ENCODE measurements at places on chromosomes 6 and 20.

GRCh38 chr6:3635482-3635881 is 116.0 kb downstream of the PXDC1 start:
- DNase-seq = no peak

GRCh38 chr20:2361035-2361593 is 19.6 kb upstream of the TGM6 start:
- DNase-seq = no peak

DNA sequence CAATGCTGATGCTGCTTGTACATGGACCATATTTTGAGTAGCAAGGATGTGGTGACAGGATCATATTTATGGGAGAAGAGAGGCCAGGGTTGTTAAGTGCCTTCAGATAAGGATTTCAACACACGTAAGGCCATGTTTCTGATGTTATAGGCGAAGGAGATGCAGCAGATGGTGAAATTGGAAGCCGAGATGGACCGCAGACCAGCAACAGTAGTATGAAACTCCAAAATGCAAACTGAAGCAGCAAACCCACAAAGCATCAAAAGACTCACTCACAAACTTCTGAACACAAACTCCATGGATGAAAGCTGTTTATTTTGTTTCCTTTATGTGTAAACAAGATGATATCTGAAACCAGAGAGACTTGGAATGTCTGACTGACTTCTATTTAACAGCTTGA is 35.6 kb upstream of the LAMP5 start:
- no peak for DNase-seq

DNA sequence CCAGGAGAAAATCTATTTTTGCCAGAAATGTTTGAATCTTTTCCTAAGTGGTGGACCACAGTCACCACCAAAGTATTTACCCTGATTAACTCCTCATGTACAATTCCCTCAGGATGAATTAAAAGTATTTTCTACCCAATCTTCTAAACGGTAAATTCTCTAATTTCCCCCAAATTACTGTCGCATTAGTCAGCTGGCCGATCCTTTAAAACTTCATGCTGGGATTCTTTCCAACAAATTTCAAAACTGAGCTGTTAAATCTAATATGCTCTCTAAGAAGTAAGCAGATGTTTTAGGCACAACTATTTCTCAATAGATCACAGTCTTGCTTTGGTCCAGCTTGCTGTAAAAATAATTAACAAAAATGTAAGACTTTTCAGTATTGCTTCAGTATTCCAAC is 447.2 kb downstream of the FRK start:
- no peak for DNase-seq

DNA sequence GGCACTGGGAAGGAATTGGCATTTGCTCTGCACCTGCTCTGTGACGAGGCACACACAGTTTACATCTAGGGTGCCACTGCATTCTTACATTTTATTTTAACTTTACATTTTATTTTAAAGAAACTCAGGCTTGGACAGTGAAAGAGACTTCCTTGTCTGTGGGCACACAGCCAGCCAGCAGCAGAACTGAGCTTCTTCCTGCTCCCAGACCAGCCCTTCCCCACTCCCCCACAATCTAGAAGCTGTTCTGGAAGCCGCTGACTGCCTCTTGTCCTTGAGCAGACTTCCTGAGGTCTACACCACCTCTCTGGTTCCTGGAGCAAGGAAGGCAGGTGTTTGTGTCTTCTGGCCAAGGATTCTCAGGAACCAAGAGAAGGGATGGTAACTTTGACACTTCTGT is 27.9 kb upstream of the CD93 start:
- DNase-seq = no peak

- no peak for DNase-seq
These were observed 280.3 kb upstream of the TCF21 start for GRCh38 chr6:133608620-133609019.

DNA sequence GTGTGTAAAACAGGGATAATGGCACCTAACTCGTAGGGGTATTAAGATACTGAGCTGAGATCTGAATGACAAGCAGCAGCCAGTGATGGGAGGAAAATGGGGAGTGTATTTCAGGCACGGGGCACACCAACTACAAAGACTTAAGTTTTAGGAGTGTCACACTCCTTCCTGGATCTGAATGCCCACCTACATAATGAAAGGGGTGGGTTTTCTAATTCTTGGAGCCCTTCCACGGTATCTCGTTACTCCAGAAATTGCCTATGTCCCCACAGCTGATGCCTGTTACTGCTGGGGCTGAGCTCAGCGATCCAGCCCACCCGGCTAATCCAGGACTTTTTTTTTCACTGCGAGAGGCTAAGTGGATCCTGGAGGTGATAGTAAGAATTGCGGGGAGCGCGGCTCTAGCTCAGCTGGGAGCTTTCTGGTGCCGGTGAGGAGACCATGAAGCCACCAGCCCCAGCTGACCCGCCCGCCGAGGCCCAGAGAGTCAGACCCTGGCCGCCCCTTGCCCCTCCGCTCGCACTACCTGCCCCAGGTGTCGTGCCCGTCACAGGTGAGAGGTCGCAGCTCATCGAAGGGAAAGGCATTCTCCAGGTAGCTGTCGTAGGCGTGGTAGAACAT is 727 bp downstream of the EDEM2 start:
- no peak for DNase-seq

- DNase-seq = no peak
These were observed 257.1 kb upstream of the ZFP64 start for GRCh38 chr20:52448513-52449232.

DNA sequence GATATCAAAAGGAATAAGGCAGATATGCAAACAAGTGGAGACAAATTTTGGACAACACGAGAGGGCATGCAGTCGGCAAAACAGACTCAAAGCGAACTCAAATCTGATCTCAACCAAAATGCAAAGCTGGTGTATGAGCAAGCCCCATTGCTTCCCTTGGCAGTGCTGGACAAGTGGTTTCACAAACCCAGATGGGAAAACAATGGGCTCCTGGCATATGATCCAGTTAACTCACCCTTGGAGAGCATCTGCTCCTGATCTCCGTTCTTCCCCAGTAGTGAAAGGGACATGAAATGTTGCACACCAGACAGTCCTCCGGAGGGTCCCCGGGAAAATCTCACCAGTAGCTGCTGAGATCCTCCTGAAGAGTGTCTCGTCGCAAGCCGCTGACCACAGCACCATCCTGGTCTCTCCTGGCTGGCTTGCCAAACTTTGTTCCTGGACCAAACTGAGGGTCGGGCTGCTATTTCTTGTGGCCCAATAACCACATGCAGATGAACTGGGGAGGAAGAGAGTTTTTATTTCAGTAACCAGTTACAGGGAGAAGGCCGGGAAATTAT is 84.3 kb upstream of the THBS2 start:
- no peak for DNase-seq

DNA sequence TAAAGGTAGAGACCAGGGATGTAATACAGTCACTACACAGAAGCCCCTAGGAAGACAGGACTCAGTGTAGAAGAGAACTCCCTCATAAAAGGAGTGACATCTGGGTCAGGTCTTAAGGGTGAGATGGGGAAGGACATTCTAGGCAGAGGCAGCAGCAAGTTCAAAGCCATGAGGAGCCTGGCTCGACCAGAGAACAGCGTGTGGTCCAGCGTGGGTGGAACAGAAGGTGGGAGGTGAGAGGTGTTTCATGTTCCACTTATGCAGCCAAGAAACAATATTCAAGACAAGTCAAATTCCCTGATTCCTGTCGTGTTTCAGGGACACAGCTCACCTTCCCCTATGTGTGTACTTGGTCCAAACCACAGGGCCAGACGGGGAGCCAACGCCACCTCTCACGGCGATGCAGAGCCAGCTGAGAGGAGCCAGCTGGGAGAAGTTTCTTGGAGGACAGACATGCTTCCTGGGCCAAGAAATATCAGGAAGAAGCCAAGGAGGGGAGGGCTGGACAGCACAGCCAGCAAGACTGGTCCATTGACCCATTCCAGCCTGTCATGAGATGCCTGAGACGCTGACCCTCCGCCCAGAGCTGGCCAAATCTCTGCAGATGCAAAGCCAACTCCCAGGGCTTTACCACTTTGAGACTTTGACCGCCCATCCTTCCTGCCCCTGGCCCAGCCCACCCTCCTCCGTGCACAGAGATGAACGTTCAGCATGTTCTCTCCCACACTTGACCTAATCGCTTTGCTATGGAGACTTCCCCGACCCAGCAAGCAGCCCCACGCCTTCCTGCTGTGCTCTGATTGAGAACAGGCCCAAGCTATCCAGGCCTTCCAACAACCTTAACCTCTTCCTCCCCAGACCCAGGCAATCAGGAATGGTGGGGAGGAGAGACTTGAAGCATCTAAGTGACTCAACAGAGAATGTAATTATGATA is 113.8 kb downstream of the PRND start:
- DNase-seq = no peak

DNA sequence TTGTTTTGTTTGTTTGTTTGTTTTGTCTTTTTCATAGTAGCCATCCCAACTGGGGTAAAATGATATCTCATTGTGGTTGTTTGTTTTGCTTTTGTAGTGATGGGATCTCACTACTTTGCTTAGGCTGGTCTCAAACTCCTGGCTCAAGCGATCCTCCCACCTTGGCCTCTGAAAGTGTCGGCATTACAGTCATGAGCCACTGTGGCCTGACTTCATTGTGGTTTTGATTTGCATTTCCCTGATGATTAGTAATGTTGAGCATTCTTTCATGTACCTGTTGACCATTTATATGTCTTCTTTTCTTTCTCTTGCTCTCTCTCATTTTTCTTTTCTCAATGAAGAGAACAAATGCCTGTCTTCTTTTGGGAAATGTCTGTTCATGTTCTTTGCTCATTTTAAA is 30.8 kb upstream of the HLA-DOA start:
- DNase-seq = no peak

DNA sequence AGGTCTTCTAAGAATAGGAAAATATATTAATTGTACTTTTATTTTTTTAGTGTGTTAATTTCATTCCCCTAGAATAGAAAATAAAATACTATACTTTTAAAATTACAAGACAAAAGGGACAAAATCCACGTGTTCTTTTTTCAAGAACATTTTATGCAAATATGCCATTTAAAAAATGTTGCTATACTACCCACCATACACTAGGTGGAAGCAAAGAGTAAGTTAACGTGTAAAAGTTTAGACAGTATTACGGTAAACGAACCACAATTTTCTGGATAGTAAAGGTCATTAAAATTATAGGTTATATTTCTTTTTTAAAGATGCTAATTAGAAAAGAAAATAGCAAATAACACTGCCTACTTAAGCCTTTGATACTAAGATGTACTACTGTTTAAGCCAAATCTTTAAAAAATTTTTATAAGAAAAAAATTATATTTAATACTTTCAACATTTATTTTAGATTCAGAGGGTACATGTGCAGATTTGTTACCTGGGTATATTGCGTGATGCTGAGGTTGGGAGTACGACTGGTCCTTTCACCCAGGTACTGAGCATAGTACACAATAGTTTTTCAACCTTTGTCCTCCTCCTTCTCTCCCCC is 287.6 kb downstream of the PHF3 start:
- peak; percentile 20 for DNase-seq

- DNase-seq = peak; percentile 37
These were observed 32.8 kb upstream of the MICB start for GRCh38 chr6:31465185-31465536.

- DNase-seq = no peak
These were observed 167.3 kb downstream of the KCNQ5 start for GRCh38 chr6:72789145-72789544.

GRCh38 chr6:95159557-95159956 is 417.8 kb upstream of the MANEA start:
- no peak for DNase-seq

DNA sequence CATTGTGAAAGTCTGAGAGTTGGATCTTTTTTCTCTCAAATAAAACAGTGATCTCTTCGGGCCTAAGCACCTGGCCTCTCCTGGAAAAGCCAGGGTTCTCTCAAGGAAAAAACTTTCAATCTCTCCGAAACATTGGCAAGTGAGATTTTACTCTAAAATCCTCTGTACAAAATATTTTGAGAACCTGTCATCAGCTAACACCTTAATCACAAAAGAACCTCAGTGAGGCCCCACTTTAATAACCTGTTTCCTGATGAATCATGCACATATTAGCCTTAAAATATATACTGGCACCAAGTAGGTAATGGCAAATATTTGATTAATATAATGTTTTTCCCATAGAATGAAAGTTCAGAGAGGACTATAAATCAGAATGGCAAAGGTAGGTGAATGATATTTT is 177.9 kb downstream of the FRK start:
- no peak for DNase-seq

DNA sequence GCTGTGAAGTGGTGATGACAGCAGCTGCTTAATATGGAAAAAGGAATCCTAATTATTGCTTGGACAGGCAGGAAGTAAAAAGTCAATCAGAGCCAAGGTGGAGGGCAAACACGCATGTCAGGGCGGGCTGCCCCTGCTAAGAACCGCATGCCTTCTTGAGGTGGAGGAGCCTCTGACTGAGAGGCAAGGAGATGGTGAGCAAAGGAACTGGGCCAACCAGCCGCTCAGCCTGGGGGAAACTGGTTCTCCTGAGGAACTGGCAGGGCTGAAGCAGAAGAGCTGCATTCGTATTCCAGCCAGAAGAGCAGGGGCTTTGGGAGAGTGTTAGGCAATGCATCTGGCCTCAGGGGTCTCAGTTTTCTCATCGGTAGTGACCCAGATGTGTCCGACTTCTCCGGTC is 13.1 kb upstream of the MLN start:
- no peak for DNase-seq

GRCh38 chr20:57611586-57612311 is 8.5 kb downstream of the ZBP1 start:
- no peak for DNase-seq

DNA sequence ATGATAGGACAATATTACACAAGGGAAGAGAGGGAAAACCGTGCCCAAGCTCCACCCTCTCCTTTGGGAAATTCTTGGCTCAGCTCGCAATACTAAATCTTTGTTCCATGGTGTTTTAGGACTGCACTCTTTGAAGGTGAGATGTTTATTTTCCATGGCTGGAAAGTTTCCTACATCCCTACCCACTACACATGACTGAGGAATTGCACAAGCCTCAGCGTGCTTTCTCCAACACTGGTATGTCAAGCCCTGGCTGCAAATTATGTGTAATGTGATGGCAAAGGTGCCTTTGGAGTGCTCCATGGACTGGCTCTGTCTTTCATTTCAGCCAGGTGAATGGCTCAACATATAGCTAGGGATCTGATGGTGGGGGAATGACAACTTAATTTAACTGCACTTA is 134.3 kb downstream of the ISM1 start:
- DNase-seq = no peak

- DNase-seq = no peak
These were observed 758.3 kb downstream of the KIF16B start for GRCh38 chr20:15814911-15815310.

GRCh38 chr6:65229825-65230224 is 477.2 kb downstream of the EYS start:
- DNase-seq = no peak

GRCh38 chr20:52869698-52870501 is 102.3 kb upstream of the TSHZ2 start:
- no peak for DNase-seq
